ENCODE measurements at places on chromosomes 5 and 9. TPM values are rescaled to one million over a fixed set of nuclear protein-coding genes. Genes with fewer than 3 reads are reported as not detected.

PCDHB5 gene
- not detected for total RNA-seq

HMMR gene
- total RNA-seq: 40.3 TPM

WNT8A gene
- not detected for total RNA-seq

GRCh38 chr5:170312666-170313065 is 15.1 kb upstream of the LCP2 start:
- peaks cover 50% of the 10 kb centered on the region for H3K4me1 ChIP-seq
- no peak for DNase-seq
- H3K27me3 ChIP-seq: no peaks in the 10 kb centered on the region
- peak overlapping the region; percentile 75 for H3K4me3 ChIP-seq
- no peaks in the 10 kb centered on the region for H3K36me3 ChIP-seq

DNA sequence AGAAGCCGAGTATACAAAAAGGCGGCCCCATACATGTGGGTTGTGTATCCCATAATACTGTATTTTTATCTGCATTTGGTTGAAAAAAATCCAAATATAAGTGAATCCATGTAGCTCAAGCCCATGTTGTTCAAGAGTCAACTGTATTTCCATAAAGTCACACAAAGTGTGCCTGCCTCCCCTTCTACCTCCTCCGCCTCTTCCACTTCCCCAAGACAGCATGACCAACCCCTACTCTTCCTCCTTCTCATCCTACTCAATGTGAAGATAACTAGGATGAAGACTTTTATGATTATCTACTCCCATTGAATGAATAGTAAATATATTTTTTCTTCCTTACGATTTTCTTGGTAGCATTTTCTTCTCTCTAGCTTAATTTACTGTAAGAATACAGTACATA is 92.7 kb downstream of the RFX3 start:
- H3K4me1 ChIP-seq: no peaks in the 10 kb centered on the region
- DNase-seq: no peak
- peaks cover 6% of the 10 kb centered on the region for H3K36me3 ChIP-seq
- no peaks in the 10 kb centered on the region for H3K27me3 ChIP-seq
- no peak overlapping the region for H3K4me3 ChIP-seq

GRCh38 chr5:1781726-1782384 is 17.8 kb downstream of the MRPL36 start:
- H3K36me3 ChIP-seq: no peaks in the 10 kb centered on the region
- H3K27me3 ChIP-seq: peaks cover 5% of the 10 kb centered on the region
- no peak overlapping the region for H3K27ac ChIP-seq
- H3K4me1 ChIP-seq: no peaks in the 10 kb centered on the region
- no peak for DNase-seq

DNA sequence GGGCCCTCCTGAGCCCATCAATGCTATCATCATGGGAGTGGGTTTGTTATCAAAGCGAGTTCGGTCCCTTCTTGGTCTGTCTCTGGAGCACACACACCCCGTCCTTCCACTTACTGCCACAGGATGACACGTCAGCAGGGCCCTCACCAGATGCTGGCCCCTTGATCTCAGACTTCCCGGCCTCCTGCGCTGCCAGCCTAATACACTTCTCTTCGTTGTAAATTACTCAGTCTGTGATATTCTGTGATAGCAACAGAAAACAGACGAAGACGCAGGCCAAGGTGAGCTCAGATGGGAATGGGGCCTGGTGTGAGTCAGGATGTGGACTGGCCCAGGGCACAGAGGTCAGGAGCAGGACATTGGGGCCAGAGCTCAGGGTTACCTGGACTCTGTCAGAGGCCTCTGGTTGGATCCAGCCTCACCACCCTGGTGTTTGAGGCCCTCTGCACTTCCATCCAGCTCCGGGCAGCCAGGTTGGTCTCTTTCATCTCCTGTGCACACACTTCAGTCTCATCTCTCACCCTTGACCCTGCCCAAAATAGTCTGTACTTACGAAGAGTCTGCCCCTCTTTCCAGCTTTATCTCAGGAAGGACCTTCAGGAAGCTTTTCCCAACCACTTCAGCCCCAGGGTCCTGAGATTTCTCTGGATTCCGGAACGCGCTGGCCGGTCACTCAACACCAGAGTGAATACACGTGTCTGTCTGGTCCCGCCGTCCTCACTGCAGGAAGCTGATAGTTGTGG is 26.0 kb upstream of the CNOT6 start:
- no peak overlapping the region for H3K27ac ChIP-seq
- H3K4me1 ChIP-seq: no peaks in the 10 kb centered on the region
- H3K27me3 ChIP-seq: peaks cover 7% of the 10 kb centered on the region
- H3K36me3 ChIP-seq: no peaks in the 10 kb centered on the region
- DNase-seq: no peak

GRCh38 chr5:160092514-160092913 is 26.7 kb downstream of the PWWP2A start:
- H3K27ac ChIP-seq: no peak overlapping the region
- no peak for DNase-seq
- no peaks in the 10 kb centered on the region for H3K27me3 ChIP-seq

GRCh38 chr5:100186181-100186580 is 349.0 kb upstream of the FAM174A start:
- DNase-seq: no peak
- no peaks in the 10 kb centered on the region for H3K4me1 ChIP-seq
- no peak overlapping the region for H3K4me3 ChIP-seq
- H3K36me3 ChIP-seq: no peaks in the 10 kb centered on the region
- no peak overlapping the region for H3K27ac ChIP-seq
